Suppressor macrophage treated with lipopolysaccharide for 4 hours (primary cell): ENCODE measurements at places on chromosomes 13 and 19.

DNA sequence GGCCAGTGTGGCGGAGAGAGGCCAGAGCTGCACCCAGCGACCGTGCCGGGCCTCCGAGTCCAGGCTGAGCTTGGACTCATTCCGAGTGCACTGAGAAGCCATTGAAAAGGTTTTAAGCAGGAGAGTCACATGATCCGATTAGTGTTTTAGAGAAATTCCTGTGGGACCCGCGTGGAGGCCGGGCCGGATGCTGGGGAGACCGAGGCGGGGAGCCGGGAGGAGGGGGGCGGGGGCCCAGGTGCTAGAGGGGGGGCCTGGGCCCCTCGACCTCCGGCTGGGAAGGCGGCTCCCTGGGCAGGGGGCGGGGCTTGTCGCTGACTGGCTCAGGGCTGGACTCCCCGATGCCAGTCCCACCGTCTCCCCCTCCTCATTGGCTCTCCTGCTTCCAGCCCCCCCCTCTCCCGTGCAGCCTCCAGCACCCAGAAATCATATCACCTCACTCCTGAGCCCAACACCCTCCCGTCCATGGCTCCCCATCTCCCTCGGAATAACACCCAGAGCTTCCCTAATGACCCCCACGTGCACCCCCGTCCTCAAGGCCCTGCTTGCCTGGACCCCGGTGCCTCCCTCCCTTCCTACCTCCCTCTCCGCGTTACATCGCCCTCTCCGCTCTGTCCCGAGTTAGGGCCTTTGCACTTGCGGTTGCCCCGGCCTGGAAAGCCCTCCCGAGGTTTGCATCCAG lies 5.2 kb upstream of the ZNF579 start:
- no peak for DNase-seq

GRCh38 chr19:45643927-45644771 lies 5.0 kb upstream of the EML2 start:
- no peak for DNase-seq

GRCh38 chr13:20701461-20701860 lies 2.0 kb upstream of the IL17D start:
- no peak for DNase-seq

DNA sequence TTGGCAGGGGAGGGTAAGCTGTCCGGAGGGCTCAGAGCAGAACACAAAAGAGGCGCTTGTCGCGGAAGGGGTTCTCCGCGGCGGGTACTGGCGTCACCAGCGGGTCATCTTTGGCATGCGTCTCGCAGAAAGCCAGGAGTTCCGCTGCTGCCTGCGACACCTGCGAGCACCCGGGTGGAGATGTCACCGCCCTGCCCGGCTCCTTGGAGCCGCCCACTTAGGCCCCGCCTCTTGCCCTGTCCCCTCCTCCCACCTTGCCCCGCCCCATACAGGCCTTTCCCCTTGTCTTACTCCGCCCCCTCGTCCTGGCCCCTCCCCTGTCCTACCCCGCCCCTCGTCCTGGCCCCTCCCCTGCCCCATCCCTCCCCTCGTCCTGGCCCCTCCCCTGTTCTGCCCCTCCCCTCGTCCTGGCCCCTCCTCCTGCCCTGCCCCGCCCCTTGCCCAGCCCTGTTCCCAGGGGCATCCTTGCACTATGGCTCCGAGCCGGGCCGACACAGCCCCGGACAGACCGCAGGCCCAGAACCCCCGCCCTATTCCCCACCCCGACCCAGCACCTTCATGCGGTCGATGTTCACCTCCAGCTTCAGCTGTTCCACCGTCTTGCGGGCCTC lies 1.9 kb downstream of the GNG8 start:
- DNase-seq, result peak; percentile 96

GRCh38 chr19:28171983-28172382 lies 1041.0 kb downstream of the UQCRFS1 start:
- DNase-seq, result no peak

- DNase-seq, result no peak
These were observed 327.4 kb upstream of the ZNF507 start for GRCh38 chr19:32018014-32018413.

GRCh38 chr13:39586151-39586550 lies 16.8 kb downstream of the LHFPL6 start:
- no peak for DNase-seq

- DNase-seq, result peak; percentile 45
These were observed at the start of gene SLC17A7 for GRCh38 chr19:49441210-49441959. Gene SLC17A7 (minus strand): TSS chr19:49441527. CDS start chr19:49441379, 148 bp downstream.

- peak; percentile 13 for DNase-seq
These were observed 3.4 kb upstream of the HNRNPA1L2 start for GRCh38 chr13:52638666-52639328.

DNA sequence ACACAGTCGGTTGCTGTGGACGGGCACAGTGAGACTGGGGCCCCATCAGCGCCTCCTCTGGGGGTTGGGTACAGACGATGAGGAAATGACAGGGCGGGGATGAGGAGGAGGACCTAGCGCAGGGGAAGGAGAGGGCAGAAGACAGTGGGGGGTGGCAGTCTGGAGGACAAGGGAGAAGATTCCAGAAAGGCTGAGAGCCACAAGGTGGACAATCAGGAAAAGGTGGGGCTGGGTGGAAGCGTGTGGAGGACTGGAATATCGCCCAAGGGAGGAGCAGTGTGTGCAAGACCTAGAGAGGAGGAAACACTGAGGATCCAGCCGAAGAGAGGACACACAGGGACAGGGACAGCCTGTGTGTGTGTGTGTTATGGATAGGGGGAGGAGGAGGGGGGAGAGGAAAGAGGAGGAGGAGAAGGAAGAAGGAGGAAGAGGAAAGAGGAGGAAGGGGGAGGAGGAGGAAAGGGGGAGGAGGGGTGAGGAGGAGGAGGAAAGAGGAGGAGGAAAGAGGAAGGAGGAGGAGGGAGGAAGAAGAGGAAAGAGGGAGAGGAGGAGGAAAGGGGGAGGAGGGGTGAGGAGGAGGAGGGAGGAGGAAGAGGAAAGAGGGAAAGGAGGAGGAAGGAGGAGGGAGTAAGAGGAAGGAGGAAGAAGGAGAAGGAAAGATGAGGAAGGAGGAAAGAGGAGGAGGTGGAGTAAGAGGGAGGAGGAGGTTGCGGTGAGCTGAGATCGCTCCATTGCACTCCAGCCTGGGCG lies 15.8 kb upstream of the GARIN5A start:
- DNase-seq, result no peak
